ENCODE measurements at places on chromosomes 13 and 19. TPM values are rescaled to one million over a fixed set of nuclear protein-coding genes. Genes with fewer than 3 reads are reported as not detected.

The GRIN2D gene
- 0.04 TPM for total RNA-seq

The SGCG gene
- total RNA-seq, result not detected

The FBXW9 gene
- total RNA-seq, result 5.9 TPM

The LHB gene
- not detected for total RNA-seq

The RASIP1 gene
- 0.50 TPM for total RNA-seq

The ADGRE2 gene
- total RNA-seq, result 0.73 TPM

The HSH2D gene
- total RNA-seq, result 76.9 TPM

The WDR88 gene
- 0.27 TPM for total RNA-seq

GRCh38 chr19:39913682-39914333, 20.6 kb downstream of the FCGBP start:
- DNase-seq, result no peak

DNA sequence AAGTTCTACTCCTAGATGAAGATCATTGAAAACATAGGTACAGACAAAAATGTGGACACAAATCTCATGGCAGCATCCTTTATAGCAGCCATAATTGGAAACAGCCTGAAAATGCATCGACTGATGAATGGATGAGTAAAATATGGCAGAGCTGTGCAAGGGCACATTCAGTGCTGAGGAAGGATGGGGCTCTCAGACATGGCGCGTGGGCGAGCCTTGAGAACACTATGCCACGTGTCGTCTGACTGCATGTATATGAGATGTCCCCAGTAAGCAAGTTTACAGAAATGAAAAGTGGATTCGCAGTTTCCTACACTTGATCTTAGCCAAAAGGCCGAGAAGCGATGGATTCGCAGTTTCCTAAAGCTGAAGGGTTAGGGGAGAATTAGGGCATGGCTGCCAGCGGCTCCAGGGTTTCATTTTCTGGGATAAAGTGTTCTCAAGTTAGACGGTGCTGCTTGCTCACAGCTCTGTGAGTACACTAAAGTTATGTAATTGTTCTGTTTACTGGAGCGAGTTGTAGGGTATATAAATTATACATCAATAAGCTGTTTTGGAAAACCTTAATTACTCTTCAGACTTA, 78.0 kb downstream of the RAB20 start:
- DNase-seq, result no peak

- no peak for DNase-seq
Observed at GRCh38 chr13:20175907-20176652, 15.2 kb upstream of the GJA3 start.

GRCh38 chr19:5355076-5355475, 14.5 kb upstream of the PTPRS start:
- DNase-seq, result no peak

All from activated CD4-positive, alpha-beta T cell treated with anti-CD3 and anti-CD28 coated beads, Interleukin-2, amount 10 ng/mL, durations not matched to agents 7 days and 5 days (primary cell).